ENCODE measurements at places on chromosomes 5 and 9.

DNA sequence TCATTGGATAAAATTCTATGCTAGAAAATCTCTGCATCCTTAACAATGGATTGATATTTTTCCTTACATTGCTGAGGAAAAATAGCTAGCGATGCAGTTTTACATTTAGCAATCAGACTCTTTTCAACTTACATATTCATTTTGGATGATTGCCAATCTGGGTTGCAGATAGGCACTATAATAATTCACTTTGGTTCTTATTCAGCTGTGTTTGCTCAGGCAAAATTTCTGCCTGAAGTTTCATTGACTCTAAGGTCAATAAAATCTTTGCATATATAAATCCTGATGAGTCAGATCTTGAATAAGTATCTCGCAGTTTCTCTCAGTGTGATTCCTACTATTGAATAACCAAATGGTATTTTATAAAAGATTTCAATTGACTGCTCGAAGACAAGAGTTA is 1105.8 kb downstream of the CDH18 start:
- no peak for DNase-seq

- DNase-seq: no peak
Observed at GRCh38 chr9:88826181-88826580, 165.1 kb upstream of the S1PR3 start.

DNA sequence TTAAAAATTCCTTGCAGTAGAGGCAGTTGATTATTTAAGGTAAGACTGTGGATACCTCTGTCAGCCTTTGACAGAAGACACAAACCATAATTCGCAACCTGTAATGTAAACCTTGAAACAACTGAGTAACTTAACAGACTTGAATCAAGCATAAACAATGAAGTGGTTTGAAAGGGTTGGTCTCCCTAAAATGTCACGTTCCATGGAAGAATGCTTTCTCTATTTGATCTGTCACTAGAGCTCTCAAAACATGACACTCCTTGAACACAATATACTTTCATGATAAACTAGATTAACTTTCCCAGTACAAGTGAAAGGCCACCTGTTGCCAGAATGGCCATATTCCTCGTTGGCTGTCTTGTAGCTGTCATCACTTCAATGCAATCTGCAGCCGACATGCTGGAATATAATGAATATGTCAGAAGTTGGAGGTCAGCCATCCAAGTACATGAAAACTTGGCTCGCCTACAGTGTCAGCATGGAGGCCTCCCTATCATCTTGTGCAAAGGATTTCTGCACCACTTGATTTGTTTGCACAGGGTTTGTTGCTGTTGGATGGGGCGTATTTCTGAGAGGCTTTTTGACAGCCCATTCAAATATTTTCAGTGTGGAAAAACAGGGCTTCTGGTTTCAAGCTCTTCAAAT is 228.0 kb downstream of the TLE4 start:
- no peak for DNase-seq

- DNase-seq: no peak
Observed at GRCh38 chr5:1515311-1515920, 8.3 kb downstream of the LPCAT1 start.

- DNase-seq: no peak
Observed at GRCh38 chr5:132069561-132069960, 4.0 kb upstream of the CSF2 start.

GRCh38 chr5:141630570-141631140 is 6.0 kb downstream of the HDAC3 start:
- no peak for DNase-seq

- no peak for DNase-seq
Observed at GRCh38 chr5:132787076-132787475, 10.0 kb upstream of the SEPTIN8 start.

- DNase-seq: no peak
Observed at GRCh38 chr9:91500509-91501014, 76.9 kb upstream of the NFIL3 start.

DNA sequence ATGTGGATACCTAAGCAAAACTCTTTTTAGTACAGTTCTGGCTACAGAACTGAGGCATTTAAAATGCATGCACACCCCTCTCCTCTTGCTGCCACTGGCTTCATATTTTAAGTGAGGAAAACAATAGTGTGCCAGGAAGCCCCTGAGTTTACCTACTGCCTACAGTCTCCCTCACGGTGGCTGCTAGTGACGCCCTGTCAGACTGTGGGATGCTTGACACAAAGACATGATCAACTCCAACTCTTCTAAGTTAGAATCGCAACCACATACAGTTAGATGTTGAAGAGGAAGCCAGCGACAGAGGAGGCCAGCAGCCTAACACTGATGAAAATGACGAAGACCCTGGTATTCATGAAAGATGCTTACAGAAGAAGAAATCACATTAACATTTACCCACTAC is 1.3 kb downstream of the SEC16A start:
- DNase-seq: no peak

- no peak for DNase-seq
Observed at GRCh38 chr5:120806202-120806601, 342.1 kb downstream of the PRR16 start.

All from GM06990 (cell line).